ENCODE measurements at places on chromosomes 4 and X.

DNA sequence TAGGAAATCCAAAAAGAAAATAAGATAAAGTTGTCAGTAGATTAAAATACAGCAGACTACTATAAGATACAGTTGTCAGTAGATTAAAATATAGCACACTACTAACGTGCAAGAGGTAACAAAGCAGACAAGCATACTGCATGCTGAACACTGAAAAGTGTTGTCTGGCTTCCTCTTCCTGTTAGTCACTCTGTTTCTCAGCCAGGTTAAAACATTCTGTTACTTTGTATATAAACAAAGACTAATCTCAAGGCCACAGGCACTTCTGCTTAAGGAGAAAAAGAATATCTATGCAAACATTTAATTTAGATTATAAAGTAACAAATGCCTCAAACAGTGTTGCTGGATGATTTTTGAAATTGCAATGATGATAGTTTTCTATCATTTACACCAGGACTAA is 41.0 kb upstream of the SCD5 start:
- no peak for DNase-seq

DNA sequence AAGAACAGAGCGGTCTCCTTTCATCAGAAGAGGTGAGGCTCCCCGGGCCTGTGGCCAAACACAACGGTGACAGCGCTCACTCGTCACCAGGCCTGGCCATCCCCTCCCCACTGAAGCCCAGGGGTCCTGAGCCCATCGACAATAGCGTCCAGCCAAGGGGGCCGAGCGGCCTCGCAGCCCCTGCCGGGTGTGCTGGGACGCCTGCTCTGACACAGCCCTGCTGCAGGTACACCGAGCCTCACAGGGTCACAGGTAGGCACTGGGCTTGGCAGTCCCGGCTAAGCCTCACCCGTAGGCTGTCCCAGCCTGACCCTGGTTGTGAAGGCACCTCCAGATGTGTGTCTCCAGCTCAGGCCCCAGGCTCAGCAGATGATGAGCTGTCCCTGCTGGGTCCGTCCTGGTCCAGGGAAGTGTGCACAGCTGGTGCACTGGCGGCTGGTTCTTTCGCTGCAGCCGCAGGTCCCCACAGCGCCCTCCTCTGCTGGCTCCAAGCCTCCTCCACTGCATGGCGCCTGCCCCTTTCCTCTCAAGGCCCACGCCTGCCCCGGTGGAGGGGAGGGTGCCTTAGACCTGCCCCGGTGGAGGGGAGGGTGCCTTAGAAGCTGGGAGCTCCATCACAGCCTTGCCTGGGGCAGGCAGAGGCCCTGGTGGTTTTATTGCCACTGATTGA is 21.5 kb downstream of the UVSSA start:
- no peak for DNase-seq

DNA sequence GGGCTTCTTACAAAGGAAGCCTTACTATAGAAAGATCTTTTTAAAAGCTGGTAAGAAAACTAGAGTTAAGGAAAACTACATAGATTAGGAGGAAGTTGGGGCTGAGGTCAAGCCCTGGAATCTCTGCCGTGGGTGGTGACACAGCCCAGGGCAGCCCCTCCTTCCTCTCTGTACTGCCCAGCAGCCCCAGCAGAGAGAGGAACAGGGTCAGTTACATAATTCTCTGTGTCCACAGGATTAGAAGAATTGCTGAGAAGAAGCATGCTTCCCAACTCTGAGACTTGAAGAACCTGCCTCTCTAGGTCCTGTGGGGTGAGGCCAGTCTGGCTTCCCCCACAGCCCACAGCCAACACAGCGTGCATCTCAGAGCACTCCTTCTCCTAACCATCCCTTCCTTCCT is 9.2 kb upstream of the ABLIM2 start:
- no peak for DNase-seq

- DNase-seq = no peak
Observed at GRCh38 chr4:67512501-67512900, 32.8 kb downstream of the CENPC start.

DNA sequence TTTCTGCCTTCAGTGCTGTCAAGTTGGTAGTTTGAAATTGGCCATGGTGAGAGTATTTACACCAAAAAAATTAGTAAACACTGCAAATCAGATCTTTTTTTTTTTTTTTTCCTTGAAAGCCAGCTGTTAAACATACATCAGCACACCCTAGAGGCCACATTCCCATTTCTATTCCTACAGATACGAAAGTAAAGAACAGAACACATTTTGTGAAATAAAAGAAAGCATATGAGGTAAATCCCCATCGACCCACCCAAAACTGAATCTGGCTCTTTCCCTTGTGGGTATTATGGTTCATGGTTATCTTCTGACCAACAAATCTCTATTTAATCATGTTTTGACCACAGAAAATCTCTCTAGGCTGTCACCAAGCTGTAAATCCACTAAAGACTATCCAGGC is 41.8 kb upstream of the AP1AR start:
- no peak for DNase-seq

DNA sequence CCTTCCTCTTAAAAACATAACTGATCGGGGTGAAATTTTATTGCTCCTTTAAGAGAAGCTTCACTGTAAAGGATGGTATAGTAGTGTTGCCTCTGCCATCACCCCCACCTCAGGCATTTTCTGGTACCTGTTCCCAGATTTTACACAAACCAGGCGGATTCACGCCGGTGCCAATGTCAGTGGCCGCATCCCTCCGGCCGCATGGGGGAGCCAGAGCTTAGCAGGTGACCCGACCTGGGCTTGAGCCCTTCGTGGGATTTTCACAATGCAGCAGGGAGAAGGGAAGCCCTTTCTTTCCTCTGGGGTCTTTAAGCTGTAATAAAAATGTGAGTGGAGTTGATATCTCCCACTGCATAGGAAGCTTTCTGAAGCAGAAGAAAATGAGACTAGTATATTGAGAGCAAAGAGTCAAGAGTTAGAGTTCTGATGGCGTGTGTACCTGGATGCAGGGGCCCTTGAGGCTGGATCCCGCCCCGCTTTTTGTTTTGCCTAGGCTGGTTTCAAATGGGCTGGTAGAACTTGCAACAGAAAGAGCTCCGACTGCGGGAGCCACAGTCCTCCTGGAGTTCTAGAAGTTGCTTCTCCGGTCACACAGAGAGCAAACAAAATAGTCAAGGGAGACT is 59.4 kb downstream of the POLR2B start:
- no peak for DNase-seq

DNA sequence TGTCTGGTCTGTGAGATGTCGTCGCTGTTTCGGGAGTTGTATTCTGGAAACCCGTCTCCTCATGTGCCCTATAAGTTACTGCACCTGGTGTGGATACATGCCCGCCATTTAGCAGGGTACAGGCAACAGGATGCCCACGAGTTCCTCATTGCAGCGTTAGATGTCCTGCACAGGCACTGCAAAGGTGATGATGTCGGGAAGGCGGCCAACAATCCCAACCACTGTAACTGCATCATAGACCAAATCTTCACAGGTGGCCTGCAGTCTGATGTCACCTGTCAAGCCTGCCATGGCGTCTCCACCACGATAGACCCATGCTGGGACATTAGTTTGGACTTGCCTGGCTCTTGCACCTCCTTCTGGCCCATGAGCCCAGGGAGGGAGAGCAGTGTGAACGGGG is 1.4 kb downstream of the USP27X start:
- DNase-seq = no peak

- no peak for DNase-seq
Observed at GRCh38 chr4:3186609-3187008, 62.4 kb upstream of the MSANTD1 start.

DNA sequence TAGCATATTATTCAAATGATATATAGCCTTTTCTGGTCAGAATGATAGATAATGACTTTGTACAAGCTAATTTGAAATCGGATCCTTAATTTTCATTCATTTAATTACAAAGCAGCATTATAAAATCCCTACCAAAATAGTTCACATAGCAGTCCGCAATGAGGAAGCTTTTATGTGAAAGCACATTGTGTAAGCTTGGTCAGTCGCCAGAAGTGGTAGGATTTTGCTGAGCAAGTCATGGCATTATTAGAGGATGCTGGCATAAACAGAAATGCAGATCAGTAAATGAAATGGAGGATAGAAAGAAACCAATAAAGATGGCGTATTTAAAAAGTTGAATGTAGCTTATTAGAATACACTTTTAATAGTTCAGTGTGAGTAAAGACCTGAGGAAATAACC is 93.2 kb upstream of the DIAPH2 start:
- no peak for DNase-seq

DNA sequence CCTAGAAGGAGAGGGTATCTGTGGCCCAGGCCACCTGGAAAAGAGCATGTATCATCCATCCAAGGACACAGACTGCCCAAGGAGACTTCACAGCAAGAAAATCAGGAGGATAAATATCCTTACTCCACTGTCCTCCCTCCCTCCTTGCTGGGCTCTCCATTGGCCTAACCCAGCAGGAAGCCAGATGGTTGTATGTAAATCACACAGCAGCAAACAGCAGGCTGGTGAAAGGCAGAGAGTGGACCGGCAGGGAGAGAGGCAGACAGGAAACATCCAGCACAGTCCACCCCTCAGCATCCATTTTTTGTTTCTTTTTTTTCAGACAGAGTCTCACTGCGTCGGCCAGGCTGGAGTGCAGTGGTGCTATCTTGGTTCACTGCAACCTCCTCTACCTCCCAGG is 17.5 kb downstream of the TXK start:
- no peak for DNase-seq

GRCh38 chrX:148938348-148938747 is 437.9 kb downstream of the AFF2 start:
- DNase-seq = no peak

DNA sequence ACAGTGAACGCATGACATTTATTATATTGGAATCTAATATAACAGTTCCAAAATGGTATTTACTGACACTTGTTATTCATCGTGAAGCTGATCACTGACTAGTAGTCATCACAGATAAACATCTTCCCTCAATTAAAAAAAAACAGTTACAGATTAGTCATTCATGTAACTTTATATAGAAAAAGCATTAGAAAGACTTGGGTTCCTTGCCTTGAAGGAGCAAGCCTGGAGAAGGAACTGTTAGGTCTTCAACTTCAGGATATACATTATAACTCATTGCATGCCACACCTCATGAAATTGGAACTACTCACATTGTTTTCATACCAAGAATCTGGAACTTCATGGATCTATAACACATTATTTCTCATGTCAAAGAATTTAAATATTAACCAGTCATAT is 317.7 kb downstream of the CCSER1 start:
- DNase-seq = no peak

- DNase-seq = no peak
Observed at GRCh38 chr4:125045311-125045710, 269.4 kb upstream of the FAT4 start.

DNA sequence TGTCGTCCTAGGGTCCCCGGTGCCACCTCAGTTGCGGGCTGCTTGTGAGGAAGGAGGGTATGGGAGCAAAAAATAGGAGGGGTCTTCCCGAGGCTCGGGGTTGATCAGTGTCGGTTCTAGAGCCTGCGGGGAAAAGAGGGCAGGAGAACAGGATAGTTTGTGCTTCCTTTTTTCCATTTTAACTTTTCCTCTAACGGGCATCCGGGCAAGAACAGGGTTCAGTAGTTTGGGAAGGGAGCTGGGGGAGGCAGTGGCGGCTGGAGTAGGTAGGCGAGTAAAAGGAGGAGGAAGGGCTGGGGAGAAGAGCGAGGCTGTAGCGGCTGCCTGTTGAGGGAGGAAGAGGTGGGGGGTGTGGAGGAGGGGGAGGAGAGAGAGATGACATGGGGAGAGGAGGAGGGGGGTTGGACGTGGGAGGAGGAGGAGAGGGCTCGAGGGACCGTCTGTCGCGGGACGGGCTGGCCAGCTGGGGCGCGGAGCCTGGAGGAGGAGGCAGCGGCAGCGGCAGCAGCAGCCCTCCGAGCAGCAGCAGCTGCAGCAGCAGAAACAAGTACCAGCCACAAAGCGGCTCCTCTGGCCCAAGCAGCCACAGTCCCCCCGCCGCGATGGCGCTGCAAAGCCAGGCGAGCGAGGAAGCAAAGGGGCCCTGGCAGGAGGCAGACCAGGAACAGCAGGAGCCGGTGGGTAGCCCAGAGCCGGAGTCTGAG is at the start of gene SLC16A2:
SLC16A2 (plus strand) TSS at position 458 of the 704 bp plus-strand sequence; CDS start at position 603, 145 bp downstream.
- peak; percentile 40 for DNase-seq

GRCh38 chr4:181946902-181947301 is 296.3 kb upstream of the TENM3 start:
- DNase-seq = no peak

GRCh38 chrX:32851556-32851955 is 359.8 kb downstream of the DMD start:
- no peak for DNase-seq

DNA sequence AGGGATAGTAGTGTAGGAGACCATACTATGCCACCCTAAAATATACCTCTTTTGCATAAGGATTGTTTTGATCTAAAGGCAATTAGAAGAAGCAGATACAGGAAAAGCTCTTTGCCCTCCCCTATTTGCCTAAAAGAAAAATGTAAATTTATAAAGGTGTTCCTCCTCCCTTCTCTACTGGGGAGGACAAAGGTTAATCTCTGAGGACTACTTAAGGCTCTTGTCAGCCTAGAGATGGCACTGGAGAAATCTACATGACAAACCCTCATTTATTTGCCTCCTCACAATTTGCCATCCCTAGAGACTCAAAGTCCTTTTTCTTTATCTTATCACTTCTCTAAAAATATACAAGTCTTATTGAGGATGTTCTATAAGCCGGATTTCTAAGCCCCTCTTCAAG is 1021.8 kb downstream of the STPG2 start:
- DNase-seq = no peak

GRCh38 chr4:118723369-118723768 is 38.2 kb downstream of the METTL14 start:
- DNase-seq = no peak

DNA sequence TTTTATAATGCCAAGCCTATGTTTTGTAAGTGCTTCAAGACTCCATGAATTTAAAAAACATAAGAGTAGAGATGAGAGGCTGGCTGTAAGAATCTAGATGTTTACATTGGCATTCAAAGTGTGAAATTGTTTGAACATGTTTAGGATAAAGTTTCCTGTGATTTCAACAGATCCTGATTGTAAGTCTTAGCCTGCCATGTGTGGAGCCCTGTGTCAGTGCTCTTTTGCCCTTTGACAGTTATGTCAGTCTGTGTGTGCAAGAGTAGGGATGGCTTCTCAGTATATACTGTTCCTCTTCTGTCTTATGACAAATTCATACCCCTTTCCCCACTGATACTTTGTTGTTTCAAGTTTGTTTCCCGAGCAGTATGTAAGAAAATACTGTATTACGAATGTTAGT is 68.2 kb downstream of the USP9X start:
- DNase-seq = no peak

- peak; percentile 36 for DNase-seq
Observed at GRCh38 chr4:3708103-3708510, 58.1 kb upstream of the ADRA2C start.

- DNase-seq = no peak
Observed at GRCh38 chrX:41022566-41022965, 62.7 kb upstream of the USP9X start.

DNA sequence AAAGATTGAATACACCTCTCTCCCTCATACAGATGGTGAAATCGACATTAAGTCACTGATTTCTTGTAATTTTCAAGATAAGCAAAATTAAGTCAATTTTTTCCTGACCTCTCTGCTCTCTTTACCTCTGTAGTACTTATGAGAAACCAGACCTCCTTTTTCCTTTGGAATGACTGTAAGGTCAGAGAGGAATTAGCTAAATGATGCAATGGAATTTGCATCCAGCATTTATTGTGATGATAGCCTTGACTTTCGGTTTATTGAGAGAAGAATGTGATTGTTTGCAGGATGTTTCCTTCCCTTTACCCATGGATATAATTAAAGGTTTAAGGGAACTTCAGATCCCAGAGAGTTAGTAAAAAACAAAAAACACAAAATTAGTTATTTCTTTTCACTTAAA is 22.4 kb downstream of the STK26 start:
- no peak for DNase-seq

GRCh38 chr4:142818031-142818430 is 28.1 kb downstream of the INPP4B start:
- DNase-seq = peak; percentile 37

All from stromal cell of bone marrow (primary cell).